Lung (tissue), 17 donors: ENCODE measurements at places on chromosomes 4 and X. TPM values are rescaled to one million over a fixed set of nuclear protein-coding genes. Genes with fewer than 3 reads are reported as not detected.

GRCh38 chr4:79923281-79923680 lies 149.7 kb downstream of the ANTXR2 start:
- no peak for DNase-seq
- no peaks in the 10 kb centered on the region for H3K27me3 ChIP-seq
- no peak overlapping the region for H3K27ac ChIP-seq
- no peak overlapping the region for H3K4me3 ChIP-seq
- H3K36me3 ChIP-seq: no peaks in the 10 kb centered on the region

GRCh38 chr4:147312376-147313046 lies 168.4 kb upstream of the EDNRA start:
- H3K4me1 ChIP-seq: no peaks in the 10 kb centered on the region
- H3K36me3 ChIP-seq: no peaks in the 10 kb centered on the region
- DNase-seq: peak; percentile 84

DNA sequence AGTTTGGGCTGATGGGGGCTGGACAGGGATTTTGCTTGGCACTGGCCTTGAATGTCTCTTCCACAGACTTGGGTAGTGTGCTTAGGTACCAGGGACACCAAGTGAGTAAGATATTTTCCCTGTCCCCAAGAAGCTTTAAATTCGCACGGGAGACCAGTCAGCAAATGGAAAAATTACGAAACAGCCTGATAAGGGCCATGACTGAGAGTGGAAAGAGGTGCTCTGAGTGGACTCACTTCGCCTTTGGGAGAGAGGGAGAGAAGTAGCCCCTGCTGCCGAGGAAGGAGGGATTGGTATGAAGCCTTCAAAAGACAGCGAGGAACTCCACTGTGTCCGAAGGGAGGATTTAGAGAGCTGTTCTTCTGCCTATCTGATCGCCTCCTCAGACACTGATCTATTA lies 2.6 kb downstream of the LSM6 start:
- DNase-seq: no peak
- H3K27ac ChIP-seq: no peak overlapping the region
- no peak overlapping the region for H3K4me3 ChIP-seq
- peaks cover 16% of the 10 kb centered on the region for H3K4me1 ChIP-seq
- H3K27me3 ChIP-seq: no peaks in the 10 kb centered on the region

- no peaks in the 10 kb centered on the region for H3K36me3 ChIP-seq
- no peak for DNase-seq
- no peaks in the 10 kb centered on the region for H3K4me1 ChIP-seq
- no peak overlapping the region for H3K4me3 ChIP-seq
- H3K27ac ChIP-seq: no peak overlapping the region
- no peaks in the 10 kb centered on the region for H3K27me3 ChIP-seq
These were observed 27.4 kb downstream of the SEL1L3 start for GRCh38 chr4:25835384-25835783.

DNA sequence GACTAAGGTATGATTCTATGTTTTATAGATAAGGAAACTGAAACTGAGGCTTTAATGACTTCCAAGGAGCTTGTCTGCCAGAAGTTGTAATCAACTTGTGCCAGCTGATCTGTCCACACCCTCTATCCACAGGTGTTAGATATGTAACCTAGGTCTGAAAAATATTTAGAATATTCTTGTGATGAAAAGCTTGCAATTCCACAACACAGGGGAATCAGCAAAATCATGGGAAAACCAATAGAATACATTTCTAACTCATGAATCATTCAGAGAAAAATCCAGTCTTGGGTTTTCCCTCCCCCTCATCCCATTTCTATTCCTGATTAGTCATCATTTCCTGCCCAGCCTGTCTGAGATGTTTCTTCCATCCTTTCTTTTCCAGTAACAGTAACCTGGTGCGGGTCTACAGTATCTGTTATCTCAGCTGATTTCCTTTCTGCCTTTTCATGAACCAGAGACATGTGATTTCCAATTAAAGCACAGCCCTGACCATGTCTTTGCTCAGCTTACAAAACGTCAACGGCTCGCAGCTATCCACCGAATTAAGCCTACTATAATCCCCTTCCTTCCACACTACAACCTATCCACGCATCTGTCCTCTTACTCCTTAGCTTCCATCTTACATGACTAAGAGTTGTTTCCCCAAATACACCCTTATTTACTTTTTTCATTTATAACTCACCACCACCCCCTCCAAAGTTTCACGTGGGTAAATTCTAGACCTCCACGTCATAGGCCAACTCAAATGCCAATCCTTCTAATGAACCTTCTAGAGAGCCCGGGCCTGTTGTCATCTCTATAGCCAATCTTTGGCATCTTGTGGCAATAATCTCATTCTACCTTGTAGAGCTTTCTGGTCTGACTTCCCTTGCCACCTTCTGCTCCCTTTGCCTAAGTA lies 961 bp upstream of the NOCT start:
- peak overlapping the region; percentile 98 for H3K27ac ChIP-seq
- peak overlapping the region; percentile 11 for H3K4me3 ChIP-seq
- no peaks in the 10 kb centered on the region for H3K27me3 ChIP-seq
- DNase-seq: peak; percentile 40
- H3K36me3 ChIP-seq: no peaks in the 10 kb centered on the region
- H3K4me1 ChIP-seq: peaks cover 20% of the 10 kb centered on the region

GRCh38 chr4:176453079-176453478 lies 133.3 kb downstream of the SPCS3 start:
- DNase-seq: no peak
- H3K27ac ChIP-seq: no peak overlapping the region
- H3K4me1 ChIP-seq: no peaks in the 10 kb centered on the region
- H3K36me3 ChIP-seq: no peaks in the 10 kb centered on the region
- no peaks in the 10 kb centered on the region for H3K27me3 ChIP-seq
- no peak overlapping the region for H3K4me3 ChIP-seq

C4orf17 gene
- not detected for total RNA-seq

PNMA5 gene
- total RNA-seq: not detected

HSFX4 gene
- total RNA-seq: not detected

SAGE1 gene
- total RNA-seq: not detected

ATP8A1 gene
- 297 TPM for total RNA-seq
